A172 (cell line): ENCODE measurements at places on chromosomes 2 and 18.

DNA sequence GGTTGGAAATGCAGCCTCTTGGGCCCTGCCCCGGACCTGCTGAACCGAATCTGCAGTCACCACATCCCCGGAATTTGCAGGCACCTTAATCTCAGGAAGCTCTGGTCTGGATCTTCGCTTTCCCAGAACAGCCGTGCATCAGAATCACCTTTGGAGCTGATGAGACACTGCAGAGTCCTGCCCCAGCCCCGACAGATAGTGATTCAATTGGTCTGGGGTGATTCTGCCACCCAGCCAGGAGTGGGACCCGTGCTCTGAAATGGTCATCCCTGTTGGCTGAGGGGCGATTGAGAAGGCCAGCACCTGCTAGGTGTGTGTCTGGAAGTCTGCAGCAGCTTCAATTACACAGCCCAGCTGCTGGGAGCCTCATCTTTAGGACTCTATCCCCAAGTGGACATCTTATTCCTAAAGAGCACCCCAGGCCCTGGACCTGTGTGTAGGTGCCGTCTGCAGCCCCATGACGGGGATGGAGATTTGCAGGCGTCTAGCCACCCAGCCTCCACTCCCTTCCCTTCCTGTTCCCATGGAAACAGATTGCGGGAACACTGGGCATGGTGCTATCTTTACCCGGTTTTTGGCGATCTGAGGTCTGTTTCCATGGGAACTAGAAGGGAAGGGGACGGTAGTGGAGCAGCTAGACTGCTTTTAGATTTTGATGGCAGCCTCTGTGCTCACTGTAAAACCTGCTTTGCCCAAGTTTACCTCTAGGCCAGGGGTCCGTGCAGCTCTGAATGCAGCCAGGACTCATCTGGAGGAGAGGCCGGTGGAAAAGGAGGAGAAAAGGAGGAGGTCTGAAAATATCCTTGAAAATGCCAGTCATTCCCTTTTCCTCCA is 156.1 kb downstream of the LDLRAD4 start:
- DNase-seq: no peak

GRCh38 chr2:238644095-238645081 is 203.5 kb upstream of the TWIST2 start:
- peak; percentile 96 for DNase-seq

DNA sequence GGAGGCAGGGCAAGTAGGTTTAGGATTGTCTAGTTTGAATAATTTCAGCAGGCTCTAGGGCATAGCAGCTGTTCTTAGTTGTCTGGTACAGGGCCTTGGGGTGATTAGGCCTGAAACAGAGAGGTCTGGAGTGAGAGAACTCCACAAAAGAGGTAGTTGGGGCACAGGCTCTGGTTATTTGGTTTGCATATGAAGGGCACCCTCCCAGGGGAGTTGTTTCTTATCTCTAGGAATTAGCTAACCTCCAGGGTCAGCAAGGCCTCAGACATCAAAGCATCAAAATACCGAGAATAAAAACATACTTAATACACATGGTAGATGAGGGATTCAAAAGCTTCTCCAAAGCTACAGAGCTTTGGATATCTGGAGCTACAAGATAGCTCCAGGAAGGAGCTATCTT is 38.3 kb upstream of the SLC14A2 start:
- DNase-seq: no peak

- DNase-seq: no peak
Observed at GRCh38 chr2:6789559-6790138, 76.1 kb downstream of the CMPK2 start.

GRCh38 chr18:23106575-23106974 is 28.7 kb upstream of the CABLES1 start:
- DNase-seq: peak; percentile 97

DNA sequence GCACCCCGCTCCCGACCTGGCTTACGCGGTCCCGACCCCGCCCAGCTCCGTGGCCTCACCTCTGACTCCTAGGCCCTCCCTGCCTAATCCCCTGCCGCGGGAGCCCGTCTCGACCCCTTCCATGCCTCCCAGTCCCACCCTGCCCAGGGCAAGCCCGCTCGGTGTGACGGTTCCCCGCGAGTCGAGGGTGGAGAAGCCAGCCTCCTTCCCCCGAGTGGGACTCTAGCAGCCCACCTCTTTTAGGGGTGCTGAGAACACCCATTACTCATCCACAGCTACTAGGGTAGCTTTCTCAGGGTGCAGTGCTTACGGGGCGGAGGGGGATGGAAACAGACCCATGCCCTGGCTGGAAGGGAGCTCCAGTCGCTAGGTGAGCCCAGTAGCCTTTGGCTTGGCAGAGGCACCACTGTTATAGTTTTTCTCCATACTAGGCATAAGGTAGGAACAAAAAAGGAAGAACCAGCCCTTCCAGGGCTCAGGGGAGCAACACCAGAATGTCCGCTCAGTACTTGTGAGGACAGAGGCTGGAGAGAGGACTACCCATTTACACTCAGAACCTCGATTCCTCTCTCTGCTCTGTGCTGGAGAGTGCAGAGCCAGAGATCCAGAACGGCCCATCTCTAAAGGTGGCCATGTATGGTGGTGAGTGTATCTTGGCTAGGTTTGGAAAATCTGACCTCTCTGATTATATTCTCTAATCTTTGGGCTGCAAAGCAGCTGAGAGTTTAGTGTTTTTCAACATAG is 606 bp downstream of the AGBL5 start:
- no peak for DNase-seq

DNA sequence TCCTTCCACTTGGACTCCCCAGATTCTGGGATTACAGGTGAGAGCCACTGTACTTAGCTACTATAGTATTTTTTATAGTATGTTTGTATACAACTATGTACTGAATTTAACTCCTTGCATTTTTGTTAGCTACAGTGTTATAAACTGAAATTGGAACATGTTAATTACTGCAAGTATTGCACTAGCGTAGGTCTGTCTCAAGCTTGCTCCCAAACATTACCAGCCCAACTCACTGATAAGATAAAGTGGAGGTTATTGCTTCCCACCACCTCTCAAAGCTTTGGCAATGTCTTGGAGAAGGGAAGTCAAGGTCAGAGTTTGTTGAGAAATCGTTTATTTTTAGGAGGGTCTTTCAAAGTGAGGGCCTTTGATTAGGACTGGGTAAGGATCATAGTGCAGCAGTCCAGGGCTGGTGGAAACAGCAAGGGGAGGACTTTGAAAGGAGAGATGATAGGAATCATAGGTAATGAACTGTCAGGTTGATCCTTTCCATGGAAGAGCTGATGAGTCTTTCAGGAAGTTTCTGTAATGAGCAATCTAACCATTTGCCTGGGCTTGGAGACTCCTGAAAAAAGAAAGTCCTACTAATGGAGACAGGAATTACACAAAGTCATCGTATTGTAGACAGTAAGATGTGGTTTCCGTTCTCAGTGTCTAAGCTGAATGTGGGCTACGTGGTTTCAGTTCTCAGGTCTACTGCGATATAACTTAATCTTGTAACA is 257.1 kb downstream of the MYO3B start:
- DNase-seq: peak; percentile 7

DNA sequence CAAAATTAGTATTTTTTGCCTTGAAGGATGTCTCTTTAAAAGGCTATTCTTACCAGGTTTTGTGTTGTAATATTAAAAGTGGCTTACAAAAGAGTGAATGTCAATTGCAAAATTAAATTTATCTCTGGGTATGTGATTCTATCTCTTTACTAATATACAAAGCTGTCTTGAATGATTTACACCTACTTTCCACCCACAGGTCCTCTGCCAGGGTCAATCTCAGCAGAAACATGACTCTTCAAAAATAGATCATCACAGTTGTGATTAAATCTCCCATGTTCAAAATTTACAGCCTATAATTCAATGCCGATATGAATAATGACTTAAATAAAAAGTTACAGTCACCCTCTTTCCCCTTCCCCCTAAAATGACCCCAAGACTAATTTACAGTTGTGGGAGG is 78.8 kb downstream of the SLC8A1 start:
- no peak for DNase-seq

DNA sequence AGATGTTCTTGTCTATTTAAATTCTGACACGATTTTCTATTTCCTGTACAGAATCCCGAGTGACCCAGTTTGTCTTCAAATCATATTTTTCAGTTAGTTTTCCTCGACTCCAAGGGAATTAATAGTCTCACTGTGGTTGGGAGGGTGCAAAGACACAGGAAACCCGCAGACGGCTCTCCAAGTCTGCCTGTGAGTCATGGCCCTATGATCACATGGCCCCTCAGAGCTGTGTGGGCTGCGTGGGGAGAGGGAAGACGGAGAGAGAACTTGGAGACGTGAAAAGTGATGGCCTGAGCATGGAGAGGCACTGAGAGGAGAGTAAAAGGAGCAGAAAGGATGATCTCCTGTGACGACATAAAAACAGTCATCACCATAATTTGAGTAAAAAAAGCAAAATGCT is 989.9 kb downstream of the DCDC2C start:
- DNase-seq: peak; percentile 73

- no peak for DNase-seq
Observed at GRCh38 chr18:37527395-37527794, 38.2 kb downstream of the CELF4 start.

- DNase-seq: no peak
Observed at GRCh38 chr2:188813857-188814256, 160.3 kb upstream of the COL3A1 start.

GRCh38 chr18:44871771-44872170 is 191.1 kb downstream of the SETBP1 start:
- no peak for DNase-seq

GRCh38 chr18:22778996-22779395 is 154.1 kb upstream of the RBBP8 start:
- DNase-seq: peak; percentile 14
